ENCODE measurements at places on chromosomes 13 and 19. TPM values are rescaled to one million over a fixed set of nuclear protein-coding genes. Genes with fewer than 3 reads are reported as not detected.

DNA sequence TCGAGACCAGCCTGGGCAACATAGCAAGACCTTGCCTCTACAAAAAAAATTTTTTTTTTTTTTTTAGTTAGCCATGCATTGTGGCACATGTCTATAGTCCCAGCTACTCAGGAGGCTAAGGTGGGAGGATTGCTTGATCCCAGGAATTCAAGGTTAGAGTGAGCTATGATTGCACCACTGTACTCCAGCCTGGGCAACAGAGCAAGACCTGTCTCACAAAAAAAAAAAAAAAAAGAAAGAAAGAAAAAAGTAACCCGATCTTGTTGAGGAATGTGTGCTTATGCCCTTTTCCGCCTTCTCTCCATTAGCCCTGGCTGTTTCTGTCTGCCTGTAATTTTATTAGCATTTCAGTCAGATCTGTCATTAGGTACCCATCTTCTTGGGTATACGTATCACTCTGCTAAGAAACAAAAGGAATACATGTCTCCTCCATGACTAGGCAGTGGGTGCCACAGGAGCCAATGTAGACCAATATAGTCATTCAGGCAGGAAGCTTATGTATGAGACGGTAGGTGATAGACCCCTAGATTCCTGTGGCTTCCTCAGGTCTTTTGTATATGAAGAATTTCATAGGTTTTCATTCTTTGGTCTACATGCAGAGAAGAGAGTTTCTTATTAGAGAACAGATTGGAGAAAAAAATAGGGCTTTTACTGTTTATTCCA, 59.6 kb upstream of the NPAS1 start:
- H3K27me3 ChIP-seq: no peaks in the 10 kb centered on the region
- no peaks in the 10 kb centered on the region for H3K36me3 ChIP-seq

- no peak for DNase-seq
- no peaks in the 10 kb centered on the region for H3K36me3 ChIP-seq
- H3K27ac ChIP-seq: no peak overlapping the region
- no peaks in the 10 kb centered on the region for H3K27me3 ChIP-seq
Observed at GRCh38 chr13:87331178-87331577, 340.0 kb upstream of the SLITRK5 start.

The PTPRS gene
- total RNA-seq: 218 TPM

The PEAK3 gene
- total RNA-seq: not detected

The CYP4F12 gene
- total RNA-seq: not detected

The MBD3L2 gene
- total RNA-seq: not detected
